ENCODE measurements at places on chromosomes 11 and 22.

DNA sequence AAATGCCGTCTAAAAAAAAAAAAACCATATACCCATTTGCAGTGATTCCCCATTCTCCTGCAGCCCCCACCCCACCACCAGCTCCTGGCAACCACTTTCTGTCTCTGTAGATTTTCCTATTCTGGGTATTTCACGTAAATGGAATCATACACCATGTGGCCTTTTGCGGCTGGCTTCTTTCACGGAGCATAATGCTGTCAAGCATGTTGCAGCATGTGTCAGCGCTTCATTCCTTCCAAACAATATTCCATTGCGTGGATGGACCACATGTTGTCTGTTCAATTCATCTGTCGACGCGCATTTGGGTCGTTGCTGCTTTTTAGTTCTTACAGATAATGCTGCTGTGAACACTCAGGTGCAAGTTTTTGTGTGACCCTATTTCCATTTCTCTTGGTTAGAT is 14.8 kb upstream of the EMID1 start:
- DNase-seq: no peak

GRCh38 chr11:114026355-114026754 is 33.2 kb upstream of the ZBTB16 start:
- DNase-seq: peak; percentile 37

- DNase-seq: no peak
These were observed 14.6 kb upstream of the NRGN start for GRCh38 chr11:124724979-124725718.

DNA sequence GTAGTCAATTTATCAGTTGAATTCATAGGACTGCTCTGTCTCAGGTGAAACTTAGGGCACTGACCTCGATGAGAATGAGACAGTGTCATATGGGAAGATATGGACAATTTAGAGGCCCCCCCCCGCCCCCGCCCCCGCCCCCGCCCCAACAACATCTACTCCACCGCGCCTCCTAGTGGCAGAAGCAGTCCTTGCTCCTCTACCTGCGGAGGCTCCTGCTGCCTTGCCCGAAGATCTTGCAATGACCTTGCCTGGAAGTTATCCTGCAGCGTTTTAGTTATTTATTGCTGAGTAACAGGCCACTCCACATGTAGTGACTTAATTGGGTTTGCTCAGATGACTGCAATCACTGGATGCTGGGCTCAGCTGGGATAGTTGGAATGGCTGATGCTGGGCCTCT is 15.2 kb downstream of the SERPINH1 start:
- no peak for DNase-seq

DNA sequence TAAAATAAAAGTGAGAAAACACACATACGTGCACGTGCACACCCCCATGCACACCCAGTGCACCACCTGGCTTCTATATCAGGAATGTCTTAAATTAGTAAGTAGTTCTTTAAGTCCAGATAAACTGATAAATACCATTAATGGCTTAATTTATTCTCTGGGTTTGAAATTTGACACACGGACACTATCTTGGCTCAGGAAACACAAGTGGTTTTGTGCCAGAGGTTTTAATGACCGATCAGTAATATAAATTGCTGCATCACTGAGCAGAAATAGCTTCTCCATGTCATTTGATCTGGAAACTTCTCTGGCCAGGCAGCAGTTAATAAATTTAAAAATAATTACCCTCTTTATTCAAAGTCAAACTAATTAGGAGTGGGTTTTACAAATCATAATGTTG is 101.5 kb upstream of the NNMT start:
- DNase-seq: no peak

GRCh38 chr11:102112509-102112821 is 2.2 kb downstream of the YAP1 start:
- no peak for DNase-seq

DNA sequence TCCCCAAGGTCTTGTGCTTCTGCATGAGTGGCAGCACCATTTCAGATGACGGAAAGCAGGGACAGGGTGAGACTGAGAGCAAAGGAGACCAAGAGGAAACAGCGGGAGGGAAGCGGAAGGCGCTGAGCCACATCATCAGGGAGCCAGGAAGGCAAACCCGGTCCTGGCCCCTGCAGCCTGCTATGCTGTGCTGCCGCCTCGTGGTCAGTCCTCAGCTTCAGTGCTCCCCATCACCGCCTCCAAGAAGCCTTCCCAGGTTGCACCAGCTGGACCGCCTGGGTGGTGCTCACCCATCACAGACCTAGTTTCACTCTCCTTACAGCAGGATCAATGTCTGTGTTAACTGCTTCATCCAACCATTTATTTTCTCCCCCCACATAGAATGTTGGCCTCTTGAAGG is 73.0 kb upstream of the PHF21B start:
- DNase-seq: peak; percentile 35

- DNase-seq: no peak
These were observed 356.3 kb upstream of the NARS2 start for GRCh38 chr11:78930810-78931523.

DNA sequence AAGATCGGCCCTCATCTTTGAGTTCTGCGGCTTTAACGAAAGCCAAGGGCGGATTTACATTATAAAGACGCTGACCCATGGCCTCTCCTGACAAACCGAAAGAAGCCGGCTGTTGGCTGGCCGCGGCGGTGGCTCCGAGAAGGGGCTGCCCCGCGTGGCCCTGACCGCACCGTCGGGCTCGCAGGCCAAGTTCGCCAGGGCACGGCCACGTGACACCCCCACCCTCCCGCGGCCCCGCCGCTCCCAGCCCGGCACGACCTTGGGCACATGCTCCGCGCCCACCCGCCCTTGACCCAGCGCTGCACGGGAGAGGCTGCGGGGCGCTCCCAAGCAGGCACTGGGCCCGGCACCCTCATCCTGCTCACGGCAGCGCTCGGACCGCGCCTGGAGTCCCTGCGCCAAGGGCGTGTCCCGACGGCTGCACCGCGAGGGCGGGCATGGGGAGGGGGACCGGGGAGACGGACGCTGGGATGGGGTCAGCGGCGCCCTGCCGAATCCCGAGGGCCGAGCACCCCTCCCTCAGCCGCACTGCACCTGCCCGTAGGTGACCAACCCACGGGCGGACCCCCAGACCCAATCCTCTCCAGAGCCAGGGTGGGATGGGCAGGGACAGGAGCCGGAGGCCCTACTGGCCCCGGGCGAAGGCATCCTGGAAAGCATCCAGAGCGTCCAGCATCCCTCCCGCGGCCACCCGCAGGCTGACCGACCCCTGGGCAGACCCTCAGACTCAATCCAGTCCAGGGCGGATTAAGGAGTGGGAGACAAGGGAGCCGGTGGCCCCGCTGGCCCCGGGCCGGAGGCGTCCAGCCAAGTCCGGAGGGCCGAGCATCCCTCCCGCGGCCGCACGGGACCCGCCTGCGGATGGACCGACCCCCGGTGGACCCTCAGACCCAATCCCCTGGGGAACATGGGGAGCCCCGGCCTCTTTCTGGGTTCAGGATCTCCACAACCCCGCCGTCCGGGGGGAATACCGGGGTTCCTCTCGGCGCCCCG is 759 bp downstream of the CPT1A start:
- DNase-seq: no peak

- DNase-seq: no peak
These were observed 29.9 kb downstream of the ARVCF start for GRCh38 chr22:19986410-19987341.

- no peak for DNase-seq
These were observed 37.8 kb downstream of the RNF141 start for GRCh38 chr11:10503221-10503620.

- no peak for DNase-seq
These were observed 630 bp downstream of the CASP4 start for GRCh38 chr11:104967534-104968354.

- DNase-seq: peak; percentile 47
These were observed 77.9 kb upstream of the TOP3B start for GRCh38 chr22:22060200-22061084.

- DNase-seq: no peak
These were observed 4.1 kb downstream of the FADS2 start for GRCh38 chr11:61832207-61832606.
